ENCODE measurements at places on chromosomes 6 and 20.

- no peak for DNase-seq
Measured at GRCh38 chr20:4234128-4234527, 218.8 kb upstream of the RNF24 start.

DNA sequence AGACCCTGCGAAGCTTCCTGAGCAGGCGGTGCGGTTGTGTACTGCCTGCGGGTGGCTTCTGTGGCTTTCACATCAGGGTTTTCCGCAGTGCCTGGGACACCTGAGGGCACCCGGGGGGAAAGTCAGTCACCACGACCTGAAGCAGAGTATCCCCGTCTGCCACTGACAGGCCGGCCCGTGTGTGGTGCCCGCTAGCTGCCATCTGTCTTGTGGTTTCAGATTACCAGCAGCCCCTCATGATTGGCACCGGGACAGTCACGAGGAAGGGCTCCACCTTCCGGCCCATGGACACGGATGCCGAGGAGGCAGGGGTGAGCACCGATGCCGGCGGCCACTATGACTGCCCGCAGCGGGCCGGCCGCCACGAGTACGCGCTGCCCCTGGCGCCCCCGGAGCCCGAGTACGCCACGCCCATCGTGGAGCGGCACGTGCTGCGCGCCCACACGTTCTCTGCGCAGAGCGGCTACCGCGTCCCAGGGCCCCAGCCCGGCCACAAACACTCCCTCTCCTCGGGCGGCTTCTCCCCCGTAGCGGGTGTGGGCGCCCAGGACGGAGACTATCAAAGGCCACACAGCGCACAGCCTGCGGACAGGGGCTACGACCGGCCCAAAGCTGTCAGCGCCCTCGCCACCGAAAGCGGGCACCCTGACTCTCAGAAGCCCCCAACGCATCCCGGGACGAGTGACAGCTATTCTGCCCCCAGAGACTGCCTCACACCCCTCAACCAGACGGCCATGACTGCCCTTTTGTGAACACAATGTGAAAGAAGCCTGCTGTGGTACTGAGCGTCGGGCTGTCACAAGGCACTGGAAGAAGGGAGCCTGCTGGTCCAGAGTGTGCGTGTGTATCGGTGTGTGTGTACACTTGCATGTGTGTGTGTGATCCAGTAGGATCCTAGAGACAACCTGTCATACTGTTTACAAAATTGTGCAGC, 54.4 kb downstream of the GOPC start:
- DNase-seq: no peak

DNA sequence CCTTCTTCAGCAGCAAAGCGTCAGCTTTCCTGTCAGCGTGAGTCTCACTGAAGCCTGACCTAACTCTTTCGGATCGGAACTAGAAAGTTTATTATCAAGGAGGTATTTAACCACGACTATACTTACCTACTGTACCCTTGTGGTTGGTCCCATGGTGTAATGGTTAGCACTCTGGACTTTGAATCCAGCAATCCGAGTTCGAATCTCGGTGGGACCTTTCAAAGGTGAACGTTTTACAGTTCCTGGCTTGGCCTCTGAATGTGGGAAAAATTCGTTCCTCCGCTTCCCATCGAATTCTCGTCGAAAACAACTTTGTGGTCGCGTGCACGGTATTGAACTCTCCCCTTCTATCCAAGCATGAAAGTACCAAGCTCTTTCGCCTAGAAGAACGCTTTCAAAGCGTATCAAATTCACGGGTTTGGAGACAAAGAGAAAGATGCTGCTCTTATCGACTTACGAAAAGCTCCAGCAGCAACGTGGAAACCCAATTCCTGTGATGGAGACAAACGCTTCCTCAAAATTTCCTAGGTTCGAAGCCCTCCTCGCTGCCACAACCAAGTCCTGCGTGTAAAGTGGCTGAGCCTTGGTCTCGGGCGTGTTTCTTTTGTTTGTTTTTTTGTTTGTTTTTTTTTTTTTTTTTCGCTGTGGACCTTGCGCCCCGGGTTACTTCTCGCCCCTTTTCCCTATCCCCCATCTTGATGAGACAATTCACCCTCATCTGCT, 63.7 kb downstream of the GPX5 start:
- DNase-seq: peak; percentile 67

- DNase-seq: peak; percentile 38
Measured at GRCh38 chr20:59006864-59007664, at the start of gene CTSZ. Gene CTSZ, minus strand, starts transcription at chr20:59007254. Its CDS starts 126 bp downstream, at chr20:59007128.
